ENCODE measurements at places on chromosomes 2 and 18. TPM values are rescaled to one million over a fixed set of nuclear protein-coding genes. Genes with fewer than 3 reads are reported as not detected.

The CCDC68 gene
- total RNA-seq, result 1.8 TPM

The CCDC141 gene
- not detected for total RNA-seq

The TWIST2 gene
- total RNA-seq, result 102 TPM

The SKA1 gene
- total RNA-seq, result 9.9 TPM

The SIX2 gene
- 1.1 TPM for total RNA-seq

The CLK1 gene
- 58.1 TPM for total RNA-seq

The HNRNPLL gene
- 52.2 TPM for total RNA-seq

The EVX2 gene
- total RNA-seq, result 0.11 TPM

Measured in uterine smooth muscle cell (primary cell).